ENCODE measurements at places on chromosomes 4 and X. TPM values are rescaled to one million over a fixed set of nuclear protein-coding genes. Genes with fewer than 3 reads are reported as not detected.

The TCEAL9 gene
- total RNA-seq = 20.9 TPM

The SRPX gene
- total RNA-seq = 139 TPM

The SMIM9 gene
- total RNA-seq = not detected

The PIR gene
- total RNA-seq = 14.6 TPM

The CXXC4 gene
- not detected for total RNA-seq

The SSX3 gene
- total RNA-seq = not detected

The SRPK3 gene
- total RNA-seq = 4.5 TPM

The PAGE1 gene
- total RNA-seq = not detected

DNA sequence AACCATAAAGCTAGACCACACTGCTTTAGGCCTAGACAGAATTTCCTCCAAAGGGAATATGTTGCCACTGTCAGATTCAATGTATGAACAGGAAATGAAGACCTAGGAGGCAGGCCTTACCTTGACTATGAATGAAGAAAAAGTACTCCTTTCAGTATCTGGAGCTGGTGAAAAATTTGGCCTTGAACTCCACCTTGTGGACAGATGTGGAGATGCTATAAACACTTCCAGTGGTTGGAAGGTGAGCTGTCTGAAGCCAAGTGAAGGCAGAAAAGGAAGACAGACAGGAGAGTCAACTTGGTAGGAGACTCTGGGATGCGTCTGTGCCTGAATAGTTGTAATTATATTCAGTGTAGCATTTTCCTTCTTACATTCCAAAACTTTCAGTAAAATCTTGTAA lies 17.2 kb downstream of the SPIN3 start:
- no peak for DNase-seq

DNA sequence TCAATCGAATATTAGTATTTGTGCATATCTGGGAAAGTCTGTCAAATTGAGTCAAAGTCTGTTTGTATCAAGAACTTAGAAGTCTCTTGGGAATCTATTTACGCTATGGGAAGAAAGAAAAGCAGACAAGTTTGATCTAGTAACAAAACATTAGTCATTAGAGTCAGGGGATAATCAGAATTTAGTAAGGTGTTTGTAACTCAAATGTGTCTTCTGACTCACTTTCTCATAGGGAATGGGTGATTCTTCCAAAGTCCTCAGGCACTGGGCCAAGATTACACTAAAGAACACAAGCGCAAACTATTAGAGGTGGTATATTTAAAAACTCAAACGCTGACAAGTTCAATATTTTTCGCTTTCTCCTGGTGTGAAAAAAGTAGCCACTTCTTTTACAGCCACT lies 926.5 kb downstream of the PDHA2 start:
- DNase-seq = no peak

- DNase-seq = no peak
Measured at GRCh38 chr4:6461301-6462165, 10.9 kb downstream of the PPP2R2C start.

- DNase-seq = no peak
Measured at GRCh38 chr4:174496631-174497432, 25.5 kb downstream of the HPGD start.

DNA sequence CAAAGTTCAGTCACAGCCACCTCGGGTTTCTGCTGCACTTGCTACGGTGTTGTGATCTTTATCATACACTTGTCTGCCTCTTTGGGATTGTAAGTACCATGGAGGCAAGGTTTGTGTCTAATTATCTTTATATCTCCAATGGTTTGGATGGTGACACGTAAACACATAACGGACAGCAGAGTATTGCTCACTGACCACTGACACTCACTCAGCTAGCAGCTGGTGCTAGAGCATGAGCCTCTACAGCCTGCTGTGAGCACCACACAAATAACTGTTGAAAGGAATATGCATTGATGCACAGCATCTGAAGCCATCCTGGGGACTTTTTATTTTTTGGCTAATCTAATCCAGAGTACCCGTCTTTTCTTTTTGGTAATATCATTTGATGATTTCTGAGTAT lies 156.0 kb downstream of the DCLK2 start:
- no peak for DNase-seq

DNA sequence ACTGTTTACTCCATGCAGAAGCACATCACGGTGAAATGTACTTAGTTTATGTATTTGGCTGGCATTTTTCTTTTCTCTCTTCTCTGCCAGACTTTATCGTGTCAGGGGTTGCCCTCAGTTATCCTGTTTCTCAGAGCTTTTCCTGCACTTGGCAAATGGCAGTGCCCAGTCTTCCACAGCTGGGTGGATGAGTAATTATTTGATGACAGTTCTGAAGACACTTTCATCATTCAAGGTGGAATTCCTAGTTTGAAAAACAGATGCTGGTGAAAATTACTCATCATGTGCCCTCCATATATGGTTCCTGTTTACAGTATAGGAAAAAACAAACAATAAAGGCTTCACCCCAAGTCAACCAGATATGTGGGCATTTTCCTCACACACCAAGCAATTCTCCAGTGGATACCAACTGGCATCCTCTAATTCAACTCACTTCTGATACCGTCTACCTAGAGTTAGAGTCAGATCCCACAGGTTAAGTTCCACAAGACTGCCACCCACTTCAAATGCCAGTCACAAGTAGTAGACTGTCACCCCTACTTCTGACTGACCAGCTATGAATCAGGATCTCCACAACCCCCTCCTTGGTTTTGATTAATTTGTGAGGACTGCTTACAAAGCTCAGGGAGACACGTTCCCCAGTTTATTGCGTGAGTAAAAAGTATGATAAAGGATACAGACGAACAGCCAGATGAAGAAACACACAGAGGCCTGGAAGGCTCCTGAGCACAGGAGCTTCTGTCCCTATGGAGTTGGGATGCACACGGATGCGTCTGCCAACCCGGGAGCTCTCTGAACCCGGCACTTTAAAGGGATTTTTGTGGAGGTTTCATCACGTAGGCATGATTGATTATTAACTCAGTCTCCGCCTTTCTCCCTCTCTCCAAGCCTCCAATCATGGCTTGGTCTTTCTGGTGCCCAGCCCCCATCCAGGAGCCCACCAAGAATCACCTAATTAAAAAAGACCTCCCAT lies 72.9 kb downstream of the CLDN34 start:
- no peak for DNase-seq

- no peak for DNase-seq
Measured at GRCh38 chrX:129798888-129799287, 19.1 kb downstream of the SASH3 start.

GRCh38 chrX:153539171-153539978 lies 21.9 kb downstream of the ATP2B3 start:
- no peak for DNase-seq

- no peak for DNase-seq
Measured at GRCh38 chr4:168200685-168201084, 108.3 kb downstream of the ANXA10 start.

- no peak for DNase-seq
Measured at GRCh38 chrX:149898554-149898953, 17.6 kb downstream of the MAGEA8 start.

DNA sequence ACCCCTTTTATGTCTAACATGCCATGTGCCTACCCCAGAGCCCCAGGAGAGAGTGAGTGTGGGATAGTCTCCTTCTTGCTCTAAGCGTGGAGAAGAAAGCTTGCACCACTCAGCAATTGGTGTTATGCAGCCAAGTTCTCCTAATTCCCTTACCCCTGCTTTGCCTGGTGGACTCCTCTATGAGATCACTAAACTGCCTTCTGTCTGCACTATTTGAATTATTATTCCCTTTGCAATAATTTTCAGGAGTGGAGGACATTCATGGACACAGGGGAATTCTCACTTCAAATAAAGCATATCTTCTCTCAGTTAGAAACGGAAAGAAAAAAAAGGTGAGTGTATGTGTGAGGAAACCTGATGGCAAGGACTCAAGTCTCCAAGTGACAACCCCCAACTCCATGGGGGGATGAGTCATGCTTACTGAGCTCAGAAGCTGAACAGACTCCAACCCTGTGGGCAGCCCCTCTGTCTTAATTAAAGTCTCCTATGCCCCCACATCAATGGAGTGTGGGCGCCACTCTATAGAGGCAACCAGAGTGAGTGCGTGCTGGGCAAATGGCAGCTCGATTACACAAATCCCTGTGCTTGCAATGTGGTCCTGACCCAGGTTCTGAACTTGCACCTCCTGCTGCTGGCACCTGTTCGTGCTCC lies 381.9 kb downstream of the RAB28 start:
- no peak for DNase-seq

GRCh38 chrX:20143561-20143960 lies 1.9 kb upstream of the EIF1AX start:
- DNase-seq = no peak

DNA sequence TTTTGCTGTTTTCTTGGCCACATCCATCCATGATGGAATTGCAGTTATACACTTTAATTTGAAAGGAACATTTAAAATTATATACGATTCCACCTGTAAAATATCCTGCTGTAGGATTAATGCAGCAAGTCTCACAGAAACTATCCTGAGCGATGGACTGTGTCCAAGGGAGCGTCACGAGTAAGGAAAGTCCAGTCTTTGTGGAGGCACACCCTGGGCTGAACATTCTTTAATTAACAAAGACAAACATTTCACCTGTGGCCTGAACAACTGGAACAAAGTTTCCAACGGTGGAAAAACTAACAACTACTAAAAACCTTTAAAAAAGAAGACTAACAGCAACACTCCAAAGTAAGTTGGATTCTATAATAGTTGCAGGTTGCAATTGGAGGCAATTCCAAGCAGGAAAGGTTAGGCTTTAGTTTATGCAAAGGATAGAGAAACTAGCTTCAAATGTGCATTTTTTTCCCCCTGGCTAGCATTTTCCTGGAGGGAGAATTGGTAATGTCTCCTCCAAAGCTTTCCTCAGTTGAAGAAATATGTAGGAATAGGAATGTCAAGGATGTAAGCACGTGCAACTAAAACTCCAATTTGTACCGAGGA lies 11.0 kb downstream of the EREG start:
- no peak for DNase-seq

DNA sequence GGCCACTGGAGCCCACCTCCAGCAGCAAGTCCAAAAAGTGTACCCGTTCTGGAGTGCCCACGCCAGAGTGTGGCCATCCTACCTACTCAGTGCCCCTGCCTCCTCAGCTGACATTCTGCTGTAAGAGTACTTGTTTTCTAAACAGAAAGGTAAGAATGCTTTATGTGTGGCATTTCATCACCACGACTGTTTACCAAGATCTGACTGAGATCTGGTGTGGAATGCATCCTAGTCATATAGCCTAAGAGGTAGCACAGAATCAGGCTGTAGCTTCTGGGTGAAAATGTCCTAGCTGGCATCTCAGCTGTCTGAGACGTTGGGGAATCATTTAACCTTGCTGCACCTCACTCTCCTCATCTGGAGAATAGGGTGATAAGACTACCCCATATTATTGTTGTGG lies 638.7 kb upstream of the TENM3 start:
- no peak for DNase-seq

- DNase-seq = no peak
Measured at GRCh38 chr4:44679060-44679459, 840 bp downstream of the GUF1 start.

DNA sequence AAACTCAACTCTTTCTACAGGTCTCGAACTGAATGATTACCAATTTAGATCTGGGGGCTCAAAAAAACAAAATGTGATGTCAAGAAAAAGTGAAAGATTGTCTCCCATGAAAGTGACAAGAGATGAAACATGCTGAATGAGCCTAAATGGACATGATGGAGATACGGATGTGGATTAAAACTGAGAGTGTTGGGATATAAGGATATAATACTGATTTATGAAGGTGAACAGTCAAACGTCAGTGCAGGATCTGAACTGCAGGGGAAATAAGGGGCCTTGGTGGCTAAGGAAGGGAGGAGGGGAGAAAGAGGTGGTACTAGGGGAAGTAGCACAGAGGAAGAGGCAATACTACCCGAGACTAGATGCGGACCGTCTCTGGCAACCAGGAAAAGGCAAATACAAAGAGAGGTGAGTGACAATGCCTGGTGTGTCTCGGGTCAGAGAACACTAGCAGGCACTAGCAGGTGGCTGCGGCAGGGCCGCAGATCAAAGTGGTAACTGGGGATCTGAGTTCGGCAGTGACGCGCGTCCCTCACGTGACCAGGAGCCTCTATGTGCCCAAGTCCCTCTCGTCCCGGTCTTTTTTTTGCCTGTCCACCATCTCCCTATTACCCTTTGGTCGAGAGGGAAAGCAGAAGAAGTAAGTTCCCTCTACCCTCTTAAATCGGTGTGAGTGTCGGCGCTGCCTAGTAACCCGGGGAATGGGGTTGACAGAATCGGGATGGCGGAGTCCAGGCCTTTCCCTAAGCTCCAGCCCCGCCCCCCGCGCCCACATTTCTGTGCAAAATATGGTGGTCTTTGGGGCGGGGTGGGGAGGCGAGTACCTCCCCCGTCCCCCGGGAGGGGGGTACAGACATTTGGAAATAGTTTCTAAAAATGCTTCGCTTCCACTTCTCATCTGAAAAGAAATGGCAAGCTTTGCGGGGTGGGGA lies at the start of gene TCEAL1:
TCEAL1 (plus strand) TSS at position 590 of the 932 bp plus-strand sequence. CDS start 942 bp downstream, outside the sequence.
- DNase-seq = peak; percentile 77

- no peak for DNase-seq
Measured at GRCh38 chr4:47533689-47534347, 48.7 kb downstream of the ATP10D start.

- no peak for DNase-seq
Measured at GRCh38 chr4:153242839-153243324, 38.6 kb downstream of the TRIM2 start.

Data from ascending aorta (tissue), 2 donors.